ENCODE measurements at places on chromosomes 6 and 20. TPM values are rescaled to one million over a fixed set of nuclear protein-coding genes. Genes with fewer than 3 reads are reported as not detected.

Gene DDX27
- polyA plus RNA-seq, result 46.6 TPM

Gene RSPO4
- 1.1 TPM for polyA plus RNA-seq

DNA sequence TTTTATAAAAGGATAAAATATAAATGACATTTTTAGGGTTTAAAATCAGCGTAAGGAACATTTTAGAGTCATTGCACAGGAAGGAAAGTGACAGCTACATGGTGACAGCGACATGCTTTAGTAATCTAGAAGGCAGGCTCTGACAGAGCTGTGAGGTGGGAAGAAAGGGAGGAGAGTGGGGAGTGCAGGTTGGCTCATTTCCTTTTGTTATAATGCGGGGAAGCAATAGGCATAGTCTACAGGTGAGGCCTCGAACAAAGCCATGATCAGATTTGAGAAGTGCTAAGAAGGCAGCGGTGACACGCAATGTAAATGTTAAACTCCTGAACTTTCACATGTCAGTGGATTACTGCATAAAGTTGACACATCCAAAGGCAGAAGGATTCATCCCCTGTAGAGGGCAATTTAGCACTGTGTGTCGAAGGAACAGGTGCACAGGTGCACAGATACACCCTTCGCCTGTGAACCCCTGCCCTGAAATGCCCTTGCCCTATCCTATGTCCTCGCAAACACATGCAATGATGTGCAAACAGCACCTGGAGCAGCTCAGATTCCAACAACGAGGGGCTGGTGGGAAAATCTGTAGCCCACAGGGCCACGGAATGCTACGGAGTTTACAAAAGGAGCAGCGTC is 32.4 kb upstream of the SMOC2 start:
- no peak for DNase-seq

- DNase-seq, result no peak
These were observed 871.2 kb downstream of the TFAP2A start for GRCh38 chr6:9543649-9544048.

DNA sequence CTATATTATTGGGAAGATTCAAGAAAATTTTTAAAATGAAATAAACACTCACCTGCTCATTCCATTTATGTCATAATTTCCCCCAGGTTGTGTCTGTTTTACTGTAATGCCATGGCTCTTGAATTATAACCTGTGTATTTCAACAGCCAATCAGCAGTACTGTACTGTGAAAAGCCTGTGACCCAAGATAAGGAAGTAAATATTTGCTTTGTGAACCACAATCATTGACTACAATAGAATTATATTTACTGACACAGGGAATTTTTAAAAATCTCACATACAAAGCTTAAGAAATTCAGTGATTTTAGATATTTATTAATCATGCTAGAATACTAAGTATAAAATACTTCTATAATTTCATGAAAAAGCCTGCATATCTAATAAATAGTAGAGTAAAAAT is 6.0 kb downstream of the RGS17 start:
- DNase-seq, result no peak

- no peak for DNase-seq
These were observed 67.7 kb downstream of the BCAS4 start for GRCh38 chr20:50862546-50862945.

DNA sequence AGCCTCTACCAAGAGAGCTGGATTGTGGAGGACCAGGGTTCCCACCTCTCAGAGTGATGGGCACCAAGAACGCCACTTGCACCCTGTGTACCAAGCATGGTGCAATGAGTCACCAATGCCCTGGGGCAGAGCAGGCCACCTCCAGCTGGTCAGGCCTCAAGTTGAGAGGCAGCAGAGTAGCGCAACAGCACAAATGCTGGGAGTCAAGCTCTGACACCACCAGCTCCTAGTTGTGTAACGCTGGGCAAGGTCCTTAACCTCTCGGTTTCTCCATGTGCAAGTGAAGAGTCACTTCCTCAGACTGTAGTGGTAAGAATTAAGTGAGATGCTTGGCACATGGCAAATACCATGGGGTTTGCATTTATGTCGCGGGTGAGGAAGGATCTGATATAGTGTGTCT is 25.6 kb downstream of the GFOD1 start:
- DNase-seq, result no peak

DNA sequence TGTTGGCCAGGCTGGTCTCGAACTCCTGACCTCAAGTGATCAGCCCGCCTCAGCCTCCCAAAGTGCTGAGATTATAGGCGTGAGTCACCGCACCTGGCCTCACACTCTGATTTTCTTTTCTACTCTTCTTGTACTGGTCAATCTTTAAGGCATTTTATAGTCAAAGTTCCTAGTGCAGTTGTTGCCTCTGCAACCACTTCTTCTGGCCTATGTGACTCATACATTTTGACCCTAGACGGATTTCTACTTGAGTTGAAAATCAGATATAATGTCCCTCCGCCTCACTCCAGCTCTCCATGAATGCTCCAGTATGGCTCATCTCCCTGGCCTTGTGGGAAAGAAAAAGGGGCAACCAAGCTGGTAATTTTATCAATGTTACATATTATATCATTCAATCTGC is 42.4 kb downstream of the TNFRSF21 start:
- DNase-seq, result no peak

- no peak for DNase-seq
These were observed 199.8 kb downstream of the SLC24A3 start for GRCh38 chr20:19412254-19412653.
